ENCODE measurements at places on chromosomes 3 and 15.
A peak's percentile ranks its signal among the peaks of the same experiment; 100 is the strongest.

DNA sequence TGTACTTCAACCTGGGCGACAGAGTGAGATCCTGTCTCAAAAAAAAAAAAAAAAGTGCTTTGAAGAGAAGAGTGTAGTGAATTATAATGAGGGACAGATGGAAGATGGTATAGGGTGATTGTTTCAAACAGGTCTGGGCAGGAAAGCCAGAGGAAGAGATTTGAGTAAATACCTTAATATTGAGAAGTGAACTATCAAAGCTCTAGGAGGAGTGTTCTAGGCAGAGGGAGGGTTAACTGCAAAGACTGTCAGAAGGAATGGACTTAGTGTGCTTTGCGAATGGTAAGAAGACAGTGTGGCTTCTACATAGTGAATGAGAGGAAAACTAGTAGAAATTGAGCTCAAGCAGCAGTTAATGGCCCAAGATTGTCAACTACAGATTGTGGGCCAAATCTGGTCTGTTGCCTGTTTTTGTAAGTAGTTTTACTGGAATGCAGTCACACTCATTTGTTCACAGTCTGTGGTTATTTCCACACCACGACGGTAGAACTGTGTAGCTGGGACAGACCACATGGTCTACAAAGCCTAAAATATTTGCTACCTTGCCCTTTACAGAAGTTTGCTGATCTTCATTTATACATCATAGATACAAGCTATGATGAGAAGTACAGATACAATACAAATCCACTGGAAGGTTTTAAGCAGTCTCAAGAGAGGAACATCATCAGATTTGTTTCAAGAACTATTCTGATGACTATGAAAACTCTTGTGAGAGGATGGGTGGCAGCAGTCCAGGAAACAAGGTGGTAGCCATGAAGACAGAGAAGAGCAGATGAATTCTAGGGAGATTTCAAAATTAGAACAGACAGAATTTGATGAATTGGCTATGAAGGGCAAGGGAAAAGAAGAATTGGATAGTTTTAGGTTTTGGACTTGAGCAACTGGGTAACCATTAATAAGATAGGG lies 16.5 kb upstream of the USP50 start:
- DNase-seq = no peak

DNA sequence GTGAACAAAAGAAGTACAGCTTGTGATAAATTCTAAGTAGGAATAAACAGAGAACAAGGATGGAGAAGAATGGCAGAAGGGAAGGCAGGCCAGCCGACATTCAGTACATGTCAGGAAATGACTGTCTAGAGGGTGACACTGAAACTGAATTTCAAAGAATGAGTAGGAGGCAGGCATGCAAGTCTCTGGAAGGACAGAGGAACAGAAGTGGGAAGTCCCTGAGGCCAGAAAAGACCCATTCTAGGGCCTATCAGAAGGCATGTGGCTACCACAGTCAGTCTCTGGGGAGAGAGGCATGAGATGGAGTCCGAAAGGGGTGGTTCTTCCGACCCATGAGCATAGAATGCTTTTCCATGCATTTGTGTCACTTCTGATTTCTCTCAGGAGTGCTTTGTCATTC lies 243.5 kb upstream of the UBE2E2 start:
- DNase-seq = no peak

DNA sequence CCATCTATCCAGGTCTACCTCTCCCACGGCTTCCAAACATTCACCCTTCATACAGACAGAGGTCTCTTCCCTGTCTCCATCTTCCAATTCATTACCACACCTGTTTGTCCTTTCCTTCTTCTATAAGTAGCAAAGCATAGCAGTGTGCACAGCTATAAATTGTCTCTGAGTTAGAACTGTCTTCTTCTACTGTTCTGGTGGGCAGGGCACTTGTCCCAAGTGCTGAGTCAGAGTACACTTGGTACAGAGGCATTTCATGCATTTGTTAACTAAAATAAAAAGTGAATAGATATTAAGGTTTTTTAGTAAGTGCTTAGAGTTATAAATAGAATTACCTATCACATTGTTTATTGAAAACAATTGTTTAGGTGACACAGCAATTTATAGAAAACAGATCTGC lies 150.1 kb upstream of the CCDC54 start:
- no peak for DNase-seq

DNA sequence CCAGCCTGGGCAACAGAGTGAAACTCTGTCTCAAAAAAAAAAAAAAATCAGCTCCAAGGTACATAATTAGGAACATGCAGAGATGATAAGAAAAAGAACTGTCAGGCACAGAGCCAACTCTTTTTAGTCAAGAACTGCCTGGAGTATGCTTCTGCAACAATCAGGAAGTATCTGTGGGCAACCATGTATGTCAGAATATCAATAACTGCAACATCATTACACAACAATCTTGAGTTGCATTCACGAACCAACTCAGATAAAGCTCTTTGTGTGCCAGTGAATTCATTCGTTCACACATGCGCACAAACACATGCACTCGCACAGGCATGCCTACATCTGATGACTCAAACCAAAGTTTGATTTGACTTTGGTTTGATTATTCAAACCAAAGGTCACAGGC lies 32.1 kb downstream of the EFHB start:
- no peak for DNase-seq

GRCh38 chr3:145190761-145191160 lies 970.2 kb downstream of the PLOD2 start:
- no peak for DNase-seq

- DNase-seq = peak; percentile 53
These were observed 19.7 kb downstream of the TM4SF4 start for GRCh38 chr3:149494022-149494758.

- DNase-seq = no peak
These were observed 90.5 kb downstream of the DNASE1L3 start for GRCh38 chr3:58120075-58120812.

GRCh38 chr3:154151969-154152368 lies 30.8 kb downstream of the ARHGEF26 start:
- peak; percentile 11 for DNase-seq

- DNase-seq = no peak
These were observed 10.9 kb downstream of the KCNAB1 start for GRCh38 chr3:156131241-156131640.

- DNase-seq = no peak
These were observed 10.1 kb downstream of the VPS13C start for GRCh38 chr15:62050115-62050514.

DNA sequence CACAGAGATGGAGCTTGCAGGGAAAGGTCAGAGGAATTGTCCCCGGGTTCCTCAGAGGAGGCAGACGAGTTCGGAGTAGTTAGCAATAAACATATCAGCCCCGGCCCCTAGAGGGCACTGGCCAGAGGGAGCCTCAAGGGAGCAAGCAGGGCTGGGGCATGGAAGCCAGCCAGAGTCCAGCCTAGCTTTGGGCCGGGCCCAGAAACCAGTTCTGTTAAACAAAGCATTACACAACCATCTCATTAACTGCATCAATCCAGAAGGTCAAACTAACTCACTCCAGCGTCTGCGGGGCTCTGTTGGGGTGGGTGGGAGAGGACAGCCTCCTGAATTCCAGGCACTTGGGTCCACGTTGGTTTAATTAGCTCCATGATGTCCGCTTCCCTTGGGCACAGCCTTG lies 41.0 kb upstream of the IREB2 start:
- DNase-seq = no peak
